ENCODE measurements at places on chromosomes 6 and 20.

- DNase-seq: no peak
These were observed 160.1 kb downstream of the SASH1 start for GRCh38 chr6:148502773-148503135.

DNA sequence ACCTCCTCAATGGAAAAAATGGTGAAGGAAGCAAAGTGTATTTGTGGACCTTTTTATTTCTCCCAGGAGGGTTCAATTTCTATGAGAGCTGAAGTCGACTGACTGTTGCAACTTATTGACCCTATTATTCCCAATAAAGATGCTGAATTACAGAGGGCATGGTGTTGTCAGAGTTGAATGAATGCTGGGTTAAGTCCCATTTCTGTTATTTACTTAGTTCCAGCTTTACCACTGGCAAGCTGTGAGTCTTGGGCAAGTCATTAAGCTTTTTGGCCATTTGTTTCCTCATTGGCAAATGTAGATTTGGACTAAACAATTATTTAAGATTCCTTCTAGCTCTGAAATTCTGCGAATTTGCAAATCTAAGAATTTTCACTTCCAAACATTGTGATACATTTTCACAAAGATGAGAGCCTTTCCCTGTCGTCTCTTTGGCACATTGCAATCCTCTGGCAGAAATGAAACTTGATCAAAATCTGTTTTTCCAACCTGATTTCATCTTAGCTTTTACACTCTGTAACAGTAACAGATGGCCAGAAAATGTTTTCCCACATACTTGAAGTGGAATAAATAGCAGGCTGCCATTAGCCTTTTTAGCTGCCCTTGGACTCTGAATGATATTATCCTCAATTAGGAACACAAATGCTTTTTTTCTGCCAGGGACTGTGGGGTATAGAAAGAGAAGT lies 21.3 kb downstream of the BLTP3A start:
- no peak for DNase-seq

DNA sequence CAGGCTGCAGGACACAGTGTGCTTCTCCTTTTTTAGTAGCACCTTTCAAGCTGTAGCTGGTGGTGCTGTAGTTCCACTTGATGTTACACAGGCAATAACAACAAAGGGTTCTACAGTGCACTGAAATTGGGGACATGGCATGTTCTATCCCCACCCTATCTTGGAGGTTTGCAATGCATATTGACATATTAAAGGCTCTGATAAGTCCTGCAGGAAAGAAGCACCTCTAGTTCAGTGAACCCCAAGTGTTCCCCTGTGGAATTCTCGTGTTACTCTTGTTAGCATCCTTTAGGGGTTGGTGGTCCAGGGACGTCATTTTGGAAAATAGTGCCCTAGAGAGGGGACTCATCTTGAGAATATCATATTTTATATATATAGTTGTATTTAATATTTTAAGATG lies 337.6 kb downstream of the DHX35 start:
- no peak for DNase-seq

DNA sequence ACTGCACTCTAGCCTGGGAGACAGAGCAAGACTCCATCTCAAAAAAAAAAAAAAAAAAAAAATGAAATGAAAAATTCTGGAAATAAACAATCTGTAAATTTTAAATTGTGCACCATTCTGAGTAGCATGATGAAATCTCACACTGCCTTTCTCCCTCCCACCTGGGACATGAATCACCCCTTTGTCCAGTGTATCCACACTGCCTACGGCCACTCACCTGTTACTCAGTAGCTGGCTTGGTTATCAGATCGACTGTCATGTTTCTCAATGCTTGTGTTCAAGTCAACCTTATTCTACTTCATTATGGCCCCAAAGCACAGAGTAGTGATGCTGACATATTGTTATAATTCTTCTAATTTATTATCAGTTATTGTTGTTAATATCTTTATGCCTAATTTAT lies 58.7 kb upstream of the MTHFD1L start:
- DNase-seq: no peak

Data from anterior cingulate cortex (tissue), 58 donors.